ENCODE measurements at places on chromosomes 5 and 9.

GRCh38 chr9:13436591-13436990, 157.1 kb upstream of the MPDZ start:
- DNase-seq, result no peak

DNA sequence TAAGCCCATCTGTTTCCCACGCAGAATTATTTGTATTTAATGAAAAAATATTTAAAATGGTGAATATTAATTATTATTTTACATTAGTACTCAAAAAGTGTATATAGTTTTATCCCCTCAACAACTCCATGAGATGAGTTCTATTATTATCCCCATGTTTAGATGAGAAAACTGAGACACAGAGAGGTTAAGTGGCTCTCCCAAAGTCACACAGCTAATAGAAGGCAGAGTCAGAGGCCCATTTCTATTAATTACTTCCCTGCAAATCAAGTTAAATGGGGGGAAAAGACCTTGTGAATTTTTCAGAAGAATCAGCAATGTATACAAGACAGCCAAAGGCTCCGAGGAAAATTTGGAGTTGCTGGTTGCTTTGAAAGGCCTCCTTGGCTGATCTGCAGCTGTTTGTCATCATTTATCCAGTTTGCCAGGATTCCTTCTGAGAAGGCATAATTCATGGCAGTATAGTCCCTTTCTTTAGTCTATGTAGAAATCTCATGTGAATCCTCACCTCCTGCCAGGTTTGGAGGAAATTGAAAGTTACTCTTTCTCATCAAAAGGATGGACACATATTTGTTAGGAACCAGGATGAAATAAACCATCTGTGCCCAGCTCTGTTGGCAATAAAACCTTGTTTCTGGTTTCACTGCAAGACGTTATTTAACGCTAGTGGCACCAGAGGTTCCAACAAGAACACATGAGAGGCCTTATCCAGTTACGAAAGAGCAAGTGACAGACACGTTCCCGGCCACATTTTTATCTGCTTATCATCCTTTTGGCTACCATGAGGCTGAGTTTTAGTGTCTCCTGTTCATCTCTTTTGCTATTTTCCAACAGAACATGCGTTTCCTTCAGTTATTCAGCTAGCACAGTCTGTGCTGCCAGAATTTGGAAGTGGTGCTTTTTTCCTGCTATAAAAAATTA, 621 bp downstream of the FYB1 start:
- DNase-seq, result no peak

DNA sequence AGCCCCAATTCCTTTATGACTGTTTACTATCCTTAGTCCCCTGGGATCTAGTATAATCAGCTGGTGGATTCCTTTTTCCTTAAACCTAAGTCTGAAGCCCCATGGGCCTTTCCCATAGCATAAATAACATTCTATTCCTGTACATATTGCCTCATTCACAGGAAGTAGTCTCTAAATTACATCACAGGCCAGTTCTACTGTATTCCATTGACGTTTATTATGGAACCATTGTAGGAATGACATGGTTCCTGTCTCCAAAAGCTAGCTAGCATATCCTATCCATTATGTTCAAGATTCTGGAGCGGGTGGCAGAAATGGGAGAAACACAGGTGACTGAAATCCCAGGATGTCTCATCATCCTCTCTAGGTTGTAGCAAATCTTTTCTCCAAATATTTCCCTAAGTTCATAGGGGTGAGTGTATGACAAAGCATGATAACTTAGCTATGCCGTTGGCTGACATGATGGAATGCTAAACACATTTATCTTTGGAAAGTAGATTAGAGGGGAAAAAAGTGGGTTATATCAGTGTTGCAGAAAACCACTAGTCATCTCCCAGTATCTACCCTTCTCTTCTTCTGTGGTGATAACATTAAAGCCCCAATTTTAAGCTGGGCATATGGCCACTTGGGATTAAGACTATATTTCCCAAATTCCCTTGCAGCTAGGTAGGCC, 140.1 kb downstream of the FGF1 start:
- DNase-seq, result peak; percentile 92

GRCh38 chr9:135330307-135330631, 149.3 kb upstream of the PPP1R26 start:
- DNase-seq, result no peak

GRCh38 chr5:116229131-116229689, 144.4 kb downstream of the COMMD10 start:
- DNase-seq, result no peak

Data from fibroblast of skin of scalp (primary cell).